ENCODE measurements at places on chromosomes 11 and 22. TPM values are rescaled to one million over a fixed set of nuclear protein-coding genes. Genes with fewer than 3 reads are reported as not detected.

DNA sequence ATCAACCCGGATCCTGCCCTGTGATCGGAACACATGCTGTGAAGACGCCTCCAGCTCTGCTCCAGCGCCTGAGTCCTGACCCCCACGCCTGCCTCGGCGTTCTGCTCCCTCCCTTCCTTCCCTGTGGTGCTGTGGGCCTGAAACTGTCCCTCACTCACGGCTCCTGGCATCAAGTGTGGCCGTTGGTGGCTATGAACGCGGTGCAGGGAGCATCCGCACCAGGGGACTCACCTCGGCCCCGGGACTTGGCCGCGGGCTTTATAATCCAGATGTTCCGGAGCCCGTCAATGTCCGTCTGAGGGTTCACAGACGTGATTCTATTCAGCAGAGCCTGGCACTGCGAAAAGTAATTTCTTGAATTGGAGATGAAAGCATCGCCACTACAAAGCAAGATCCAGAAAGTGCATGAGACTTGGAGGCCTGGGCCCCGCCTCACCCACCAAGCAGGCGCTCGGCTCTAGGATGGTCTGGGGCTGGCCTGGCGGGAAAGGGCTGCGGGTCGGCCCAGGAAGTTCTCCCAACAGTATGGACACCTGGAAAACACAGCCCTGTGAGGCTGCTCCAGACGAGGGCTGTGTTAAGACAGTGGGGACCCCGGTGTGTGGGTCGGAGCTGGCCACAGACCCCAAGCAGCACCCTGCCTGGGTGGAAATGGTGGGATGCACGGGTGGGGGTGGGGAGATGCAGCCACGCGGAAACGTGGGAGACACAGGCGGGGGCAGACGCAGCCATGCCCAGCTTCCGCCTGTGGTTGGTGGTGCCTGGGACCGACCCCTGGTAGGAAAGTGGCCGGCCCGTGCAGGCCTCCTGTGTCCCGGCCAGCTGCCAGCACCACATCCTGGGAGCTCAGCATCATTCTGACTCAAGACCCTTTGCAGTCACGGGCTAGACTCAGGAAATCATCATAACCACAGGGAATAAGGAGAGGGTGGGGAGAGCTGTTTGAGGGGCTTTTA is 21.8 kb upstream of the IL17REL start:
- peak; percentile 31 for DNase-seq

GRCh38 chr11:117837791-117838190 is 13.2 kb upstream of the FXYD2 start:
- DNase-seq = no peak

DNA sequence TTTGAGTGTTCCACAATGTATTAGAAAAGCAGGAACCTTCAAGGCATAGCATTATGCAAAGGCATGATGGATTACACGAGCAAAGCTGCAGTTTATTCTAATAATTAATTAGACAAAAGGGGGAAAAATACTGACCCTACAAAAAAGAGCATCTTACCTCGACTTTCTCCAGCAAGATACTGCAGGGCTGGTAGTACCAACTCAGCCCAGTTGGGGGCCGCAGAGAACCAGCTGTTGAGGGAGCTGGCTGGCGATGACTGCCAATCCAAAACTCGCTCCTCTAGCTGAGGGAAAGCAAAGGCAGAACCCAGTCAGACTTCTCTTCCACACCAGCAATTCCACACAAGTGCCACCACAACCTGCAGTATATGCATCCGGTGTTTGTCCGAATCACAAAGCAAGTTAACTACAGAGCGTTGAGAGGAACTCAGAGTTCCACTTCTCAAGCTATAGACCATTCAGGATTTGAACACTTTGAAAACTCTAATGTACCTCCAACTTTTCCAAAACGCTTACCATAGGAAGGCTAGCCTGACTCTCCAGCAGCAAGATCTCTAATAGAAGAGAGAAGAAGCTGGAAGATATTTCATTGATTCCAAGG is 13.7 kb downstream of the NFRKB start:
- peak; percentile 29 for DNase-seq

GRIK4 gene
- total RNA-seq = not detected

- no peak for DNase-seq
Observed at GRCh38 chr22:36955691-36956090, 42.3 kb downstream of the CSF2RB start.

MS4A4A gene
- total RNA-seq = 50.9 TPM

RELA gene
- total RNA-seq = 37.2 TPM

KIRREL3 gene
- 9.8 TPM for total RNA-seq

DNA sequence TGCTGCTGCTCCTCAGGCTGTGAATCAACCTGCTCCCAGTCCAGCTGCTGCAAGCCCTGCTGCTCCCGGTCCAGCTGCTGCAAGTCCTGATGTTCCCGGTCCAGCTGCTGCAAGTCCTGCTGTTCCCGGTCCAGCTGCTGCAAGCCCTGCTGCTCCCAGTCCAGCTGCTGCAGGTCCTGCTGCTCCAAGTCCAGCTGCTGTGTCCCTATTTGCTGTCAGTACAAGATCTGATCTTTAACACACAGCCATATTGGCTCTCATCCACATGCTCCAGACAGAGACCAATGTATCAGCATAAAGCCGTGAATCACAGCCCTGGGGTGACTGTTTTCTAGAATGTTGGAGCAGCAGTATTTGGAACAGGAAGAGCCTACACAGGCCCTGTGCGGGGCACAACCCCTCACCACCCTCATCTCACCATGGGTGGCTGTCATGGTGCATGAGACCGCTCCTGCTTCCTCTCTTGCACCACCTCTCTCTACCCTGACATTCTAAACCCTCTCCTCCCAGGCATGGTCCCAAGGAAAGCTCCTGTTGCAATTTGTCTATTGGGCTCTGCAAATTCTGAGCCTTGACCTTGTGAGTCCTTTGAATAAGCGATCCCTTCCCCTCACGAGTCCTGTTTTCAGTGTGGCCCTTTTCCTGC is 3.5 kb downstream of the KRTAP5-10 start:
- peak; percentile 14 for DNase-seq

CHRNA10 gene
- 0.86 TPM for total RNA-seq

CARNS1 gene
- 0.22 TPM for total RNA-seq

OR4C11 gene
- not detected for total RNA-seq

MMP10 gene
- not detected for total RNA-seq

- DNase-seq = no peak
Observed at GRCh38 chr22:21762712-21763581, 27.4 kb upstream of the YPEL1 start.

Measured in M059J (cell line).